Activated CD4-positive, alpha-beta T cell treated with anti-CD3 and anti-CD28 coated beads, Interleukin-2, amount 10 ng/mL, durations not matched to agents 7 days and 5 days (primary cell): ENCODE measurements at places on chromosomes 12 and 14.

DNA sequence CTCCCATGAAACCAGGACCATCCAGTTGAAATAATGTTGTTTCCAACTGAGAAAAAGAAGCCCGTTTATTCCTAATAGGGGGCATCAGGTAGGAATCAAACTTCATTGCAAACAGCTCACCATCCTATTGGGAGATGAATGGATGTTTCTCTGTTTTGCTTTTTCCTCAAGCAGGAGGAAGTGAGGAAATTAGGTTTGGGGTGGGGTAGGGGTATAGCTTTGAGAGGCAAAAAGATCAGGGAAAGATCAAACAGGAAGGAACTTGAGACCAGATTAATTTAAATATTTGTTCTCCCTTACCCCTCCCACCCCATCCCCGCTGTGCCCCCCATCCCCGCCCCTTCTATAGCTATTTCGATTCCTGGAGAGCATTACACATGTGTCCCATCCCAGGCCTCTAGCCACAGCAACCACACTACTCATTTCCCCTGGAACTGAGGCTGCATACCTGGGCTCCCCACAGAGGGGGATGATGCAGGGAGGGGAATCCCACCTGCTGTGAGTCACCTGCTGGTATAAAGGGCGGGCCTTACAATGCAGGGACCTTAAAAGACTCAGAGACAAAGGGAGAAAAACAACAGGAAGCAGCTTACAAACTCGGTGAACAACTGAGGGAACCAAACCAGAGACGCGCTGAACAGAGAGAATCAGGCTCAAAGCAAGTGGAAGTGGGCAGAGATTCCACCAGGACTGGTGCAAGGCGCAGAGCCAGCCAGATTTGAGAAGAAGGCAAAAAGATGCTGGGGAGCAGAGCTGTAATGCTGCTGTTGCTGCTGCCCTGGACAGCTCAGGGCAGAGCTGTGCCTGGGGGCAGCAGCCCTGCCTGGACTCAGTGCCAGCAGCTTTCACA, at the start of gene IL23A:
Gene IL23A (plus strand): TSS at position 577 of the 850 bp plus-strand sequence. CDS start 161 bp downstream, at position 738.
- peak; percentile 83 for DNase-seq

GRCh38 chr14:58697266-58697929, 59.6 kb downstream of the DACT1 start:
- no peak for DNase-seq

DNA sequence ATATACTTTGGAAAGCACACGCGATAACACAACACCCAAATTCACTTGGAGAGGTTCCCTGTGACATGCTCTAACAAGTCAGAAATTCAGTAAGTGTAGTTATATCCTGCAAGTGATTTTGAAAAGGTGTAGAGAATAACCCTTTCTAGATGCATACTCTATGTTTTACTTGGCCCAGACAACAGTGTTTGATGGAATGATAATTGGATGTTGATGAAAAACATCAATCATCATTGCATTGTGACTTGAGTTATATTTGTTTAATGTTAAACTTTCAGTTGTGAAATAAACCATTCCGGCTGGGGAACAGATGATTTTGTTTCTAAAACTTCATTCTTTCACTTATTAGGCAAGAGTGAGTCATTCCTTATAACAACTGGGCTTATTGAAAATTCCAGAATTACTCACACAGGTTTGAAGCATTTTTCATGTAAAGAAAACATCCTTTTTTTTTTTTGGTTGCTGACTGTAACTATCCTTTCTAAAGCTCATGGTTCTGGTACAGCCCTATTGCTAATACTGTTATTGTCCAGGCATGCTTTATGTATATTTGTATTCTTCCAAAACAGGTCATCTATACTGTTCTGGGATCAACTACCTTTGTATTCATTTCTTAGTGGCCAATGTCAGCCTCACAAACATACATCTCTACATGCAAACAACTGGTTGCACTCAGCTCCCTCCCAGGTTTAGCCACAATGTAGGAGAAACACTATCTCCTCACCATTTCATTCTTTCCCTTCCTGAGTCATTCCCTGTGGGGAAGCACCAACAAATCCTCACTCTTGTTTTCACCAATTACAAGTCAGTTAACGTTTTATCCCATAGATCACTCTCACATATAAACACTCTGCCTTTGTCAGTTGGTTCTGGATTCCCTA, 121.2 kb upstream of the LRIG3 start:
- no peak for DNase-seq

- DNase-seq: no peak
Observed at GRCh38 chr12:15782667-15783066, 6.5 kb downstream of the EPS8 start.

- no peak for DNase-seq
Observed at GRCh38 chr14:96170961-96171592, 33.6 kb upstream of the BDKRB2 start.

DNA sequence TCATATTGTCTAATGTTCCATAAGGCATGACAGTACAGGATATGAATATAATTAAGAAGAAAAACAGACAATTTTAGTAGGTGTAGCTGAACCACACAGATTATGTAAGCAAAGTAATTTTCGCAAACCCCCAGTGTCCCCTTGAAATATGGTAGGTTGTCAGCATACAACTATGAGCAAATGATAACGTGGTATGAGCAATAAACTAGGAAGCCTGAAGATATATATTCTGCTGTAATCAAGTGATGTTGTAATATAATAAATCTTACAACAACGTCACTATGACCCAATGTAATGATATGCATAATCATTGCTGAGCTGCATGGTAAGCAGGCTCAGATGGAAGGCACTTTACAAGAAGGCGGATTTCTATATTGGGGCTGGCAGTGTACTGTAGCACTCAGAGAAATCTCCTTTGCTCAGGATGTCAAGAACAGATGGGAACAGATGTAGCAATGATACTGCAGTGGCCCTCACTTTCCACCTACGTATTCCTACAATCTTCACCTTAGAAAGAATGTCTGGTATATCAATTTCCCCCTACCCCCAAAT, 47.8 kb upstream of the MYF6 start:
- DNase-seq: no peak

- no peak for DNase-seq
Observed at GRCh38 chr12:92899386-92900001, 29.6 kb downstream of the EEA1 start.

GRCh38 chr14:50242566-50243310, 11.4 kb upstream of the SOS2 start:
- DNase-seq: no peak

GRCh38 chr14:73997108-73997943, 21.8 kb downstream of the ENTPD5 start:
- DNase-seq: no peak

- no peak for DNase-seq
Observed at GRCh38 chr14:92549859-92550230, 36.3 kb downstream of the RIN3 start.

GRCh38 chr12:93698307-93699092, 21.3 kb downstream of the CRADD start:
- no peak for DNase-seq

DNA sequence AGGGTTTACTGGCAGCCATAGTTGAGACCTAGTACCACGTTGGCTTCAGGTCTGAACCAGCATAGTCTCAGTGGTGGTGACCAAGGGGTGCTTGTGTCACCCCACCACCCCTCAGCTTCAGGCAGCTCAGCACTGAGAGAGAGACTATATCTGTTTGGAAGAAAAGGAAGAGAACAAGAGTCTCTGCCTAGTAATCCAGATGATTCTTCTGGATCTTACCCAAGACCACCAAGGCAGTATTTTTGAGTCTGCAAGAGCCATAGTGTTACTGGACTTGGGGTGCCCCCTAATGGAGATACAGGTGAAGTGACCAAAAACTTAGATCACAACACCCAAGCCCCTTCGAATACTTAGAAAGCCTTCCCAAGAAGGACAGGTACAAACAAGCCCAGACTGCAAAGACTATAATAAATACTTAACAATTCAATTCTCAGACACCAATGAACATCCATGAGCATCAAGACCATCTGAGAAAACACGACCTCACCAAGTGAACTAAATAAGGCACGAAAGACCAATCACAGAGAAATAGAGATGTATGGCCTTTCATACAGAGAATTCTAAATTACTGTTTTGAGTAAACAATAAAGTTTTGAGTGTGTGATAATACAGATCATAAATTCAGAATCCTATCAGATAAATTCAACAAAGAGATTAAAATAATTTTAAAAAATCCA, 107.0 kb downstream of the HELB start:
- DNase-seq: peak; percentile 62

- DNase-seq: no peak
Observed at GRCh38 chr12:132739600-132740312, 21.9 kb downstream of the ANKLE2 start.

GRCh38 chr12:94831081-94831751, 172.3 kb downstream of the NDUFA12 start:
- DNase-seq: peak; percentile 23

- DNase-seq: no peak
Observed at GRCh38 chr12:57434517-57435223, at the start of gene INHBC. INHBC (plus strand) TSS chr12:57434784; CDS start chr12:57434887, 103 bp downstream.

GRCh38 chr12:111638556-111638955, 39.4 kb upstream of the ATXN2 start:
- DNase-seq: no peak

- no peak for DNase-seq
Observed at GRCh38 chr14:44759277-44759676, 202.5 kb downstream of the KLHL28 start.

DNA sequence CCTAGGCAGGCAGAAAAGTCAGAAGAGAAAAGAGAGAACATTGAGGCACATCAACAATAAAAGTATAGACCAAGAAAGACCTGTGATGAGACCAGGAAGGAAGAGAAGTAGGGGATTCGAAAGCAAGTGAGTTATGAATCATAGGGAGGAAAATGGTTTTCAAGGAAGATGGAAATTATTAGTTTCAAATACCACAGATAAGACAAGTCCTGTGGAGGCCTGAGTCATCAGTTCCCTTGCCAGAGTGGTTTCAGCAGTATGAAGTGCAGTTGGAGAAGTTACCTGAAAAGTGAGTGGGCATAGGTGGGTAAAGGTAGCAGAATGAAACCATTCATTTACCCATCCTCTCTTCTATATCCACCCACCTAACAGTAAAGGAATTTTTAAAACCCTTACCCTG, 25.2 kb upstream of the TSPAN8 start:
- DNase-seq: no peak

DNA sequence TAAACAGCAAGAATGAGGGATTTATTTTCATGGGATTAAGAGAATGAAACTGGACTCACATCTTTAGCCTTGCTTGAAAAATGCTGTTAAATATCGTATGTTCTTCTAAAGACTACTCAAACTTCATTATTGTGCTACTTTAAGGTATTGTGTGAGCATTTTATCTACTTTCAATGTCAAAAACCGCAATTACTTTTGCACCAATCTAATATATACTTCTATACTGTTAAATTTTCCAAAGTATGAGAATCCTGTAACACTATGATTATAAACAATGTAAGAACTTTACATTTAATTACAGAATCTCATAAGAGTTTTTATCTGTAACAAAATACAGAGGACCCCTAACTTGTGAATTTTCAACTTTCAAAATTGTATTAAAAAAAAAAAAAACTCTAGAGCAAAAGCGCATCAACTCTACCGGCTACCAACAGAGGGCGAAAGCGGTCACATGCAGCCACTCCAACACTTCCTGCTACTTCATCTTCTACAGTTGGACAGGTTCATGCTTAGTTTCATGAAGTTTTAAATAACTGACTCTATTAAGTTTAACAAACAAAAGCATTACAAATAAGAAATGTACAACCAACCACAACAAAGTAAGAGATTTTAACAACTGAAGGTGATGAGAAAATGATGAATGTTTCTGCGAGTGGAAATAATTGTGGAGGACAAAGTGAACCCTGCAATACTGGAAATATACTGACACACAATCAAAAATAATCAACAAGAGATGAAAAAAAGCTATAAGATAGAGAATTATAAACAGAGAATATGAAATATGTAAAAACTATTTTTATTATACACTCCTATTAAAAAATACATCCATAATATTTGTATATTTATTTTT, 210.9 kb downstream of the MED13L start:
- DNase-seq: peak; percentile 65

- no peak for DNase-seq
Observed at GRCh38 chr12:82919388-82920054, 232.8 kb downstream of the TMTC2 start.
